ENCODE measurements at places on chromosomes 4 and X.
A peak's percentile ranks its signal among the peaks of the same experiment; 100 is the strongest.

DNA sequence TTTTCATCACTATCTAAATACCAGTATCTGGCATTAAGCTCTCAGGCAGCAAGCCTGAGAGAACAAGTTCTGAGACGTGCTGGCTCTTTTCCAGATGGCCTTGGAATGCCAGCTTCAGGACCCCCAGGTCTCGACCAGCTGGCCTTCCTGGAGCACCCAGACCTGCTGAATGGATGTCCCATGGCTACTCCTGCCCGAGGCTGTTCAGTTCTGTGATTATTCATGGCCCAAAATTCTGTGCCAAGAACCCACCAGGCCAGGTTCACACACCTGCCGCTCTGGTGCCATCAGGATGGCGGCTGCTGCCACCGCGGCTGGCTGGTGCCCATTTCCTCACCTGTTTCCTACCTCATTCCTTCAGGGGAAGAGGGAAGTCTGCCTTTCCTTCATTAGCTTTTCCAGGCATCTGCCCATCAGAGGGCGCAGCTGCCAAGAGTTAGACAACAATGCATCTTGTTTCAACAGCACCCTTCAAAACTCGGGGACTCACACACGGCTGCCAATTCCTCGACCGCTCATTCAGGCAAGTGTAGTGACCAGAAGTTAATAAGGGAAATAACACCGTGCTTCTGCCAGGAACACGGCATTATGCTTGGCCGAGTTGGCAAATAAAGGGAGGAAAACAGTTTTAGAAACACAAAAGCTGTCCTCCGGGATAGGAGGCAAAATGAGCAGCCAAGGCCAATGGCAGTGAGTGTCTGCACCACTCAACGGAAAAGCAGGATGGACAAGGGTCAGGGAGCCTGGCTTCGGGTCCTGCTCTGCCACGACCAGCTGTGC lies 173.8 kb downstream of the NSUN7 start:
- DNase-seq = no peak

DNA sequence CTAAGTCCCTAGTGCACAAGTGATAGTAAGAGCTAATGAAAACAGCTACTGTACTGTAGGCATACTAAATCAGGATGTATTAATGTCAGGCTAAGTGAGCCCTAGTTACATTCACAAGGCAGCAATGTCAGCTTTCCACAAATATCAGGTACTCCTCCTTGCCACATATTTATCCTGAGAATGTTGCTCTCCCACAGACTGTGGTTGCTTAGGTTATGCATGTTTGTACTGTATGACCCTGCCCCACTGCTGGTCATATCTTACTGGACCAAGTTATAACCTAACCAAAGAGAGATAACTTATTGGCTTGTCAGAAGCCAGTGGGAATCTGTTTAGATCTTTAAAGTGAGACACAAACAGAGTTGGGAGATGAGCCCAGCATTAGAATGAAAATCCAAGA lies 241.0 kb downstream of the SLC39A8 start:
- DNase-seq = no peak

GRCh38 chr4:157444014-157444413 lies 223.5 kb downstream of the GRIA2 start:
- no peak for DNase-seq

GRCh38 chr4:69054578-69055200 lies 41.6 kb upstream of the UGT2B7 start:
- DNase-seq = peak; percentile 7

GRCh38 chr4:40548256-40548655 lies 81.4 kb downstream of the RBM47 start:
- DNase-seq = no peak
